ENCODE measurements at places on chromosomes 11 and 22.

DNA sequence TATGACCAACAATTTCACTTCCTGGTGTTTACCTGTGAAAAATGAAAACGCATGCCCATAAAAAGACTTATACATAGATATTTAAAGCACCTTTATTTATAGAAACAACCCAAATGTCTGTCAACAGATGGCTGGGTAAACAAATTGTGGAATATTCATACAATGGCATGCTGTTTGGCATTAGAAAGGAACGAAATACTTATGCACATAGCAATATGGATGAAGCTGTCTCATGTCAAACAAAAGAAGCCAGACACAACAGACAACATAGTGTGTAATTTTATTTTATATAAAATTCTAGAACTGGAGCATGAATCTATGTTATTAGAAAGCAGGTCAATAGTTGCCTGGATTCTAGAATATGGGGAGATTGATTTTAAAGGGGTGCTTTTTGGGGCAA, 38.0 kb downstream of the GRK3 start:
- DNase-seq, result no peak

GRCh38 chr11:48019217-48019584, 38.8 kb downstream of the PTPRJ start:
- DNase-seq, result no peak

GRCh38 chr22:44352378-44353035, 39.8 kb upstream of the SHISAL1 start:
- DNase-seq, result no peak

DNA sequence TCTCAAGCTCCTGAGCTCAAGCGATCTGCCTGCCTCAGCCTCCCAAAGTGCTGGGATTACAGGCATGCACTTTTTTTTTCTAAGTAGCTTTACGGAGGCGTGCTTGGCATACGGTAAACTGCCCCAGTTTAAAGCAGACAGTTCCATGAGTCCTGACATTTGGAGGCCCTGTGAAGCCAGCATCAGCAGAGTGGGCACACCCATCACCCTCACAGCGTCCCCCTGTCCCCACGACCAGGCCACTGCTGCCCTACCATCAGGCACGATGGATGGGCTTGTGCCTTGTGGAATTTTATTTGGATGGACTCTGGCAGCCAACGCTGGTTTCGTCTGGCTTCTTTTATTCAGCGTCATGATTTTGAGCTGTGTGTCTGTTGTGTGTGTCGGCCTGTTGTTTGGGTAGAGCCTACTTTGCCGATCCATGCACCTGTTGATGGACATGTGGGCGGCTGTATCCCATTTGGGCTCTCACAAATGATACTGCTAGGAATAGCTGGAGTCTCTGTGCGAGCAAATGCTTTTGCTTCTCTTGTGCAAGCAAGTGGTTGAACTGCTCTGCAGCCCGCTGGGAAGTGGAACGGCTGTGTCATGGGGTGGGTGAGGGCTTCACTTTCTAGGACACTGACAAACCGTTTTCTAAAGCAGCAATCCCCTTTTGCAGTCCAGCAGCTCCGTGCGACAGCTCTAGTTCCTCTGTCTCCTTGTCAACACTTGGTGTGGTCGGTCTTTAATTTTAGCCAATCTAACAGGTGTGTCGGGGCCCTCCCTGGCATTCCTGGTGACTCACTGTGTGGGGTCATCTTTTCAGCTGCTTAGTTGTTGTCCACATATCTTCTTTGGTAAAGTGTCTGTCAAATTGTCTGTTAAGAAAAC, 23.8 kb downstream of the KCNQ1 start:
- no peak for DNase-seq

DNA sequence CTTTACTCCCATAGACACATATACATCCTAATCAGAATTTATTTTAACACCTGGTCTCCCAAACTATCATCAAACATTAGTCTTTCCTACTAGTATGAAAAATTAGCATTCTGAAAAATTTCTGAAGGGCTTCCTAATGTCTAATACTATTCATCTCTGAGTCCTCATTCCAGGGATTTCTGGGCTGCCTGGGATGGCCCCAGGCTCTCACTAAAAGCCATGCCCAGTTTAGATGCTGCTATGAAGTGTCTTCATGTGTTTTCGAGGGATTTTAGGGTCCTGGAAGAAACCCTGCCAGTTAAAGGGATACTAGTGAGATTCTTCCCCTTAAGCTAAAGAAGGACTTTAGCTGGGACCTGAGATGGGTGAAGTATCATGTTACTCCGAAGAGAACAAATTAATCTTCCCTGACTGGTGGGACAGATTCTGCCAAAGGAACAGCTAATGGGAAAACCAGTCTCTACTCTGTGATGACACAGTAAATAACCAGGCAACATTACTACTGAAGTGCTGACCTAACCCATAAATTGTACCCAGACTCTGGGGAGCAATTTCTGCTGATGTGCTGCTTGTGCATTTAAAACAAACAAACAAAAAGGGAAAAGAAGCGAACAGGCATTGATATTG, 342.6 kb downstream of the SOX6 start:
- no peak for DNase-seq

DNA sequence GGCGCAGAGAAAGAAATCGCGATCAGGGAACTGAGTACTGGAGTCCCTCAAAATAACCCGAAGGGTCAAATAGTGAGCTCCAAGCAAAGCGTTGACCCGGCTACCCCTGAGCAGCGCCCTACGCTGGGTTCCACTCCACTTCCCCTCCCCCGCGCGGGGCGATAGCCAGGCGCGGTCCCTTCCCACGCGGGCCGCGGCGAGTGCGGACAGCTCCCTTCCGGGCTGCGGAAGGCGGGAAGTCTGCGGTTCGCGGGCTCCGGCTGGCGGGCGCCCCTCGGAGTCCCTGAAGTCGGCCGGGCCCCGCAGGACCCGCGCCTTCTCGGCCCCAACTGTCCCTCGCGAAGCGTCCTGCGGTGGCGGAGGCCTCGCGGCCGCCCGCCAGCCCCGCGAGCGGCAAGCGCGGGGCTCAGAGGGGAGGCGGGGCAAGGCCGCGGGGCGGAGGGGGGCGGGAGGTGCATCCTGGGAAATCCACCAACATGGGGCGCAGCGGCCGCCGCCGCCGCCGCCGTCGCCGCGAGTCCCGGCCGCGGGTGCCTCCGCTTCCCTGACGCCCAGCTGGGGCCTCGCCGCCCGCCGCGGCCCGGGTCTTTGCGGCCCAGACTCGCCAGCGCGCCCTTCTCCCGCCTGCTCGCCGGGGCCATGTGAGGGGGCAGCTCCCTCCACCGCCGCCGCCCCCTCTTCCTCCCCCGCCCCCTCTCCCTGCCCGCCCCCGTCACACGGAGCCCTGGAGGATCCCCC, at the start of gene QSER1:
TSS of gene QSER1 (plus strand) at position 457 of the 738 bp plus-strand sequence. CDS start 315 bp downstream, outside the sequence.
- DNase-seq, result peak; percentile 85

DNA sequence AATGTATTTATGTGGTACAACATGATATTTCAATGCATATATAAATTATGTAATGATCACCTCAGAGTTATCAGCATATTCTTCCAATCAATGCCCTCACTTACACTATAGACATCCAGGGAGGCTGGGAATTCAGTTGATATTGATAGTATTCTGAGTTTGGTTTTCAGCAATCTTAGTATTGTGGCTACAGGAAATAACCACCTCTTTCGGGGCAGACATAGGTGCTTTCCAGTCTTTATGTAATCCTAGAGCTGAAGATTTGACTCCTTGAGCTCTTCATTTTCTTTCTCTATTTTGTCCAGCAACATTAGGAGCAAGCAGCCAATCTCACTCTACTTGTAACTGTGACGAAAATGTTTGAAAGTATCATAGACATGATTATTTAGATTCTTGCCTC, 712.7 kb upstream of the KIRREL3 start:
- no peak for DNase-seq

DNA sequence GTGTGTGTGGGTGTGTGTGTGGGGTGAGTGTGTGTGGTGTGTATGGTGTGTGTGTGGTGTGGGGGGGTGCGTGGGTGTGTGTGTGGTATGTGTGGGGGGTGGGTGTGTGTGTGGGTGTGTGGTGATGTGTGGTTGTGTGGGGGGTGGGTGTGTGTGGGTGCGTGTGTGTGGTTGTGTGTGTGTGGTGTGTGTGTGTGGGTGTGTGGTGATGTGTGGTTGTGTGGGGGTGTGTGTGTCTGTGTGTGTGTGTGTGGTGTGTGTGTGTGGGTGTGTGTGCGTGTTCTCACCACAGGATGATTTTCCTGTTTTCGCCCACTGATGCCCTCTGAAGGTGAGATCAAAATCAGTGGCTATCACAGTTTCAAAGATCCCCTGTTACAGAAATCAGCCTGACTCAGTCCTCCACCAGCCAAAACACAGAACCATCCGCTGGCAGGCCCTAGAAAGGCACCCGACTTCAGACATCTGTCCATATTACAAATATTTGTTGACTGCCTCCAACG, 24.7 kb downstream of the CPT1A start:
- peak; percentile 42 for DNase-seq

- no peak for DNase-seq
These were observed 2.0 kb downstream of the CSRP3 start for GRCh38 chr11:19199771-19200170.

- peak; percentile 87 for DNase-seq
These were observed 51.7 kb downstream of the FLI1 start for GRCh38 chr11:128745311-128746136.

- DNase-seq, result no peak
These were observed 11.4 kb upstream of the BRD1 start for GRCh38 chr22:49838771-49839717.

GRCh38 chr11:134417871-134418840, 6.1 kb upstream of the B3GAT1 start:
- peak; percentile 46 for DNase-seq

- DNase-seq, result no peak
These were observed 15.6 kb downstream of the NPTXR start for GRCh38 chr22:38828191-38828590.

- no peak for DNase-seq
These were observed 27.8 kb downstream of the RGL4 start for GRCh38 chr22:23718371-23719165.

GRCh38 chr22:42768385-42769035, 47.8 kb upstream of the A4GALT start:
- no peak for DNase-seq

GRCh38 chr11:97996762-97997161, 1024.0 kb upstream of the CNTN5 start:
- no peak for DNase-seq

GRCh38 chr11:44873537-44873936, 77.1 kb downstream of the TP53I11 start:
- DNase-seq, result no peak

DNA sequence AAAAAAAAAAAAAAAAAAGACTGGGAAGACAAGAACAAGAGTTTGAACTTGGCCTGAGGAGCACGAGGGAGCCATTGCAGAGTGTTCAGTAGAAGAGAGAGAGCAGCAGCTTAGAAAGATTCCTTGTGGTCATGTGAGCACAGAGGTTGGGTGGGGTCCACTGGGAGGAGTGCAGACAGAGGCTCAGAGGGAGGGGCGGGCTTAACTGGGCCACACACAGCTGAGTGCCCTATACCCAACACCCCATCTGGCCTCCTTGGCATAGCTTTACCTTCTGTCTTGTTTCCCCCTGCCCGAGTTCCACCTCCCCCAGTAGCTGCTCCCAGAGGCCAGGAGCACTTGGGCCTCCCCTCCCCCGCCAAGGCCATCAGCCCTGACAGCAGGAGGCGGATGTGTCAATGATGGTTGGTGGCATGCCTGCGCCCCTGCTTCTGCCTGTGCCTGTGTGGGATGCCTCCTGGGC, 12.1 kb downstream of the C11orf86 start:
- no peak for DNase-seq

- DNase-seq, result no peak
These were observed 39.4 kb upstream of the TSPAN18 start for GRCh38 chr11:44687388-44687787.

GRCh38 chr11:65501472-65502273, 2.8 kb downstream of the MALAT1 start:
- DNase-seq, result peak; percentile 64

DNA sequence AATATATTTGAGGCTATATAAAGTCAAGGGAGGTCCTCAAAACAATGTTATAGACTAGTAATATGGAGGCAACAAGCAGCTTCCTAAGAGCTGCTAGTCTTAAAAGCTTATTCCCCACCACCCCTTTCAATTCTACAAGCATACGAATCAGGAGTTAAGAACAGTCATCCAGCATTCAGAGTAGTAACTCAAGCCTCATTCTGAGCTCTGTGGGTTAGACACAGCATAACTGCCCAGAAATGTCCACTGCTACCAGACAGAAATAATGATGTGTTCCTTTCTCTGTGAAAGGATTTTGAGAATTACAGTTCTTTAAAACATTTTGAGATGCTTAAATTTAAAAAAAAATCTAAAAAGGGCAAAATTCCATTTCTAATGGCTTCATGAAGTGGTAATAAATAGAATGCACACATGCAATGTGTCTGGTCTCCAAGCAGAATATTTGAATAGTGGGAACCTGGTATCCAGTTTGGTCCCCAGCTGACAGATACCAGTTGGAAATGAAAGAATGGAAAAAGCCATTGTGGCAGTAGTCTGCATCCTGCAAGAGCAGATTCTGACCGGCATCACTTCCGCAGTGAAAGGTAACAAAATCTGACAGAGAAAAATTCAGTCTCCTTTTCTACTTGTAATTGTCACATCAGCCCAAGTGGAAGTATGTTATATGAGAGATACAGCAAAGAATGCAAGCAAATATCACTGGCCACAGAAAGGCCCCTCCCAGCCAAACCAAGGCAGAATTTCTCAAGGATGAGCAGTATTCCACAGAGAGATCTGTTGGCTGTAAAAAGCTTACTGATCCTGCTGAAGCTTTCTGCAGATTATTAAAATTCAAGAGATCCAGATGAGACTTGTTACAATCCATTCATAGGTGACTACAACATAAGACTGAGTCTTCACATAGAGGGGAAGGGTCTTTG, 310.8 kb upstream of the PITPNB start:
- DNase-seq, result peak; percentile 89

GRCh38 chr22:35835267-35835997, 117.8 kb downstream of the APOL5 start:
- peak; percentile 76 for DNase-seq

GRCh38 chr22:37672206-37672919, 3.1 kb upstream of the LGALS1 start:
- DNase-seq, result no peak

DNA sequence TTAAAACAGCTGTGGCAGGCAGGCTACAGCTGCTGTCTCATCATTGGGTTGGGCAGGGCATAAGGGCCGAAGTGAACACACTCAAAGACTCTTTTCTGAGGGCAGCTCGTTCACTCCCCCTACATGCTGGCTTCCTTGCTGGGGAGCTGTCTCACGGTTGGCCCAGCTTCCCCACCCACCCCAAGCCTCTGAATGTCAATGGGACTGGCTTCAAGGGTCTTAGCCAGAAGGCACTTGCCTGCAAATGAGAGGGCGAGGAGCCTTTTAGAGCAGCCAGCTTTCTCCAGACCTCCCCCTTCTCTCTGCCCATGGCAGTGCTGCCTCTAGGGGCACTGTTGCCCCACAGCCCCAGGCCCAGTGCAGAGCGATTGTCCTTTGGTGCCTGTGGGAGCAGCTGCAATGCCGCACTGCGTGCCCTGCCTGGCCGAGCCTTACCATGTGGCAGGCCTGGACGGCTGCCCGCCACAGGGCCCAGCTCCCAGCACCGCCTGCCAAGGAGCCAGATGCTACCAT, 94.7 kb upstream of the RASSF10 start:
- peak; percentile 86 for DNase-seq

DNA sequence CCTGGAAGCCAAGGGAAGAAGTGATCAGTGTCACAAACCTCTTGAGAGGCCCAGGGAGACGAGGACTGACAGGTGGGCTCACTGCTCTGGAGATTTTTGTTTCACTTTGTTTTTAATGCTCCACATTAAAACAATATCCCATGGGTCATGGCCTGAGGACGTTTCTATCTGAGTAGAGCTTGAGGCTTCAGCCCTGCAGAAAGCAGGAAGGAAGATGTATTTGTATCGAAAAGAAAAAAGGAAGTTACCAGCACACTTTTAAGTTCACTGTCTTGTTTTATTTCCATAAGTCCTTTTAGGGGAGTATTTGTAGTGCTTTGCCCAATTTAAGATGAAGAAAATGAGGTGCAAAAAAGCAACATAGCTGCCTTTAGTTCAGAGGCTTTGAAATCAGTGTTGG, 191.1 kb downstream of the GRIK4 start:
- DNase-seq, result no peak
